ENCODE measurements at places on chromosomes 3 and 15.

DNA sequence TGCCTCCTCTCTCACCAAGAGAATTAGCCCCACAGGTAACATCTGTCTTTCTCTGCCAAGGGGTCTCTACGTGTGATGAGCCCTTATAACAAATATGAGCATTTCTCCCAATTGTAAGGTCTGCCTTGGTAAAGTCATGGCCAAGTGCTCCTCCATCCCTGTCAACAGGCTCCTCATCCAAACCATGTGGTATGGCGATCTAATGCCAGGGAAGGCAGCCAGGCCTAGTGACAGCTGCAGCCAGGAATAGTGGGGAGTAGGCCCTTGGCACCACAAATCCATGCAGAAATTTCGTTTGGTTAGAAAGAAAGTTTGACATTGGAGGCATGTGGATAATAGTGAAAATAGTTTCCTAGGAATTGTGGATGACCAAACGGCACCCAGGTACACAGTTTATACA, 4.7 kb upstream of the LRTM1 start:
- DNase-seq, result no peak

DNA sequence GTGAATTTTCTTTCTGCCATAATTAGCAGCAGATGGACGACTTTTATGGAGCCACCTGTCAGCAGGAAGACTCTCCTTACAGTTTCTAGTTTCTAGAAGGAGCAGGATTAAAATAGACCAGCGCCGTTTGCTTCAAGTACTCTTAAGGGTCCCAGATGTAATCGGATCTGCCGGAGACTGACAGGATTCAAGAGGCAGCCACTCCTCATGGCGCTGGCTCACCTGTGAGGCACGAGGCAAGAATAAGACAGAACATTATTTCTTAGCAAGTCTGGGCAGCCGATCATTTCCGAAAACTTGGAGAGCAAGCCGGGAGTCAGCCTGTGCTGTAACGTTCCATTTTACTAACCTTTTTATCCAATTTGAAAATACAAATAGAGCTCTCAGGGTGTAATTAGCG, 410.4 kb upstream of the RORA start:
- no peak for DNase-seq

GRCh38 chr3:170128977-170129431, 52.5 kb downstream of the PHC3 start:
- peak; percentile 23 for DNase-seq

GRCh38 chr3:94179059-94179458, 116.2 kb downstream of the NSUN3 start:
- DNase-seq, result no peak

DNA sequence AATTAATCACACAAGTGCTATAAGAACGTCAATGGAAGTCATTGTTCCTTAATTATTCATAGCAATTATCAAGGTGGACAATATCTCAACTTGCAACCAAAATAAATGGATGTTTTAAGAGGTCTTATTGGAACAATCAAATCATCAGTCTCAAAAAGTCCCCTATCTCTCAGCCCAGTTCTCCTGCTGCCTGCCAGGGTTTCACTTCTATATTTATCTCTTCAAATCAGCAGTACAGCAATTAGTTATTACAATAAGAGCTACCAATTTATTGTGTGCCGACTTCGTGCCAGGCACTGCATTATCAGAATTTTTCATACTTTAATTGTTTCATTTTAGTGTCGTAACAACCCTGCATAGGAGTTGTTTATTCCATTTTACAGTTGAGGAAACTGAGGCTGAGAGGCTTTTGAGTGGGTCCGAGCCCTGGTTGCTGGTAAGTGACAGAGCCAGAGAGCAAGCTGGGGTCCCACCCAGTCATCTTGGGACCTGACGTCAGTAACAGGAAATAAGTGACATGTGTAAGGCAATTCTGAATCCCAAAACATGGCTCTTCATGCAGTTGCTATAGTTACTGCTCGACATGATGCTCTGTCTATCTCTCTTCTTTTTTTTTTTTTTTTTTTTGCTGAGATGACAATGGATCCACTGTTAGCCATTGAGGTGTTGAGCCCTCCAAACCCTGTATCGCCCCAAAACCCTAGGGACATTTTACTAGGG, 8.8 kb upstream of the KCTD6 start:
- no peak for DNase-seq

DNA sequence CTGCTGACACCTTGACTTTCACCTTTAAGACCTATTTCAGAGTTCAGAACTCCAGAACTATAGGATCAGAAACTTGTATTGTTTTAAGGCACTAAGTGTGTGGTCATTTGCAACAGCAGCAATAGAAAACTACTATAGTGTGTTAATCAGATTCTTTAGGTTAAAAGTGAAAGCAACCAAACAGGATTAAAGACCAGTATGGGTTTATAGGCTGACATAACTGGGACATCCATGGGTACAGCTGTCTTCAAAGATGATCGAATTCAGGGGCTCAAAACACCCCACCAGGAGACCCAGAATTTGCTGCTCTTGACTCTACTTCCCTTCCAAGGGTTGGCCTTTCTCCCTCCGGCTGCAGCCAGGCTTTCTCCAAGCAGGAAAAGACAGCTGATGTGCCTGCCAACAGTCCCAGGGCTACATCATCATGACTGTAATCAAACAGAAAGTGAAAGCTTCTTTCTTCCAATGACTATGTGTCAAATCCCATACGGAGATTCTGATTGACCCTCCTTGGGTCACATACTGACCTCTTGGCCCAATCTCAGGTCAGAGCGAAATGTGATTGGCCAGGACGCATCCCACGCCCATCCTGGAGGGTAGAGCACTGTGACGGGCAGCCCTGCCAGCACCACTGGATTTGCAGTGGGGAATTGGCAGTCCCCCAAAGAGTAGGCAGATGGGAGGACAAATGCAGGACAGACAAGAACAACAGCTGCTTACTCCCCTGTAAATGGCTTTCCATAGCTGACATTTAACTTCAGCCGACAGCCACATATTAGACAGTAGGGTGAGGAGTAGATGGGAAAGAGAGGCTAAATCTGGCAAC, 51.4 kb upstream of the RNF7 start:
- DNase-seq, result peak; percentile 43

- no peak for DNase-seq
Measured at GRCh38 chr3:139472380-139473010, 3.8 kb downstream of the RBP2 start.

DNA sequence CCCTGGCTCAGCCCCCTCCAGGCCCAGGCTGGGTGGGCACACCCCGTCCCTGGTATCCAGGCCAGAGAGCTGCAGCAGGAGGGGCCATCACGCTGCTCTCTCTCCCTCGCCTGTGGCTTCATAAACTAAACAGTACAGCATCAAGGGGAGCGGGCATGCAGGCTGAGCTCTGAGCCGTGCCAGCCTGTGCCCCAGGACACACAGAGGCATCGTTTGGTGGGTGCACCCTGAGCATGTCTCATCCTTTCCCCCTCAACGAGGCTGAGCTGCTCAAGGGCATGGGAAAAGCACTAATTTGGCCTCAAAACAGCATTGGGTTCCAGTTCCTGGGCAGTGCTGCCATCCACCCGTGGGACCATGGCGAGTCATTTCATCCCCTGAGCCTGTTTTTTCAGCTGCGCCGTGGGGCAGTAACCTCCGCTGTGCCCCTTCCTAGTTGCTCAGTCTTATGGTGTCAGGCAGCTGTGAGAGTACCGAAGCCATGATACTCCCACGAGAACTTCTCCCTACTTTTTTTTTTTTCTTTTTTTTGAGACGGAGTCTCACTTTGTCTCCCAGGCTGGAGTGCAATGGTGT, 79.6 kb downstream of the CPN2 start:
- DNase-seq, result no peak

DNA sequence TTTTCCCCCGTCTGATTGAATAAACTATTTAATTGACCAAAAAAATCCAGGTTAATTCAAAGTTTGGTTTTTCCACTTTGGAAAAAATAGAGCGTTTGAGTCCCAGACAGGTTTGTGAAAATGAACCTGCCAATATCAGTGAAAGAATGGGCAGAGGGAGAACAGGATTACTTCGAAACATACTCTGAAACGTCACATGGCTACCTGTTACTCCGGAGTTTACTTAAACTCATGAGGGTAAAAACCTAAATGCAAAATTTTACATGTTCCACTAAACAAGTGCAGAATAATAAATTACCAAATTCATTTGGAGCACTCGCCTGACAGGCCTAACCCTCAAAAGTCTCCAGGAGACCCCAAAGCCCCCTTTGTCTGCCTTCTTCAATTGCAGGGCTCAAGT, 419.9 kb downstream of the MECOM start:
- DNase-seq, result no peak

Data from fibroblast of skin of right biceps (primary cell).